HepG2 (cell line): ENCODE measurements at places on chromosomes 7 and 10. TPM values are rescaled to one million over a fixed set of nuclear protein-coding genes. Genes with fewer than 3 reads are reported as not detected.

DNA sequence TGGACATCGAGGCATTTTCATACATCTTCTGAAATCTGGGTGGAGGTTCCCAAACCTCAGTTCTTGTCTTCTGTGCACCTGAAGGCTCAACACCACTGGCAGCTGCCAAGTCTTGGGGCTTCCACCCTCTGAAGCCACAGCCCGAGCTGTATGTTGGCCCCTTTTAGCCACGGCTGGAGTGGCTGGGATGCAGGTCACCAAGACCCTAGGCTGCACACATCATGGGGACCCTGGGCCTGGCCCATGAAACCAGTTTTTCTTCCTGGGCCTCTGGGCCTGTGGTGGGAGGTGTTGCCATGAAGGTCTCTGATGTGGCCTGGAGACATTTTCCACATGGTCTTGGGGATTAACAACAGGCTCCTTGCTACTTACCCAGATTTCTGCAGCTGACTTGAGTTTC, 62.1 kb downstream of the INPP5A start:
- H3K27ac ChIP-seq, result no peak overlapping the region
- H3K27me3 ChIP-seq, result no peaks in the 10 kb centered on the region
- H3K4me1 ChIP-seq, result peaks cover 17% of the 10 kb centered on the region
- no peak for DNase-seq

GOLGA7B gene
- not detected in 2 replicates for polyA plus RNA-seq

DNA sequence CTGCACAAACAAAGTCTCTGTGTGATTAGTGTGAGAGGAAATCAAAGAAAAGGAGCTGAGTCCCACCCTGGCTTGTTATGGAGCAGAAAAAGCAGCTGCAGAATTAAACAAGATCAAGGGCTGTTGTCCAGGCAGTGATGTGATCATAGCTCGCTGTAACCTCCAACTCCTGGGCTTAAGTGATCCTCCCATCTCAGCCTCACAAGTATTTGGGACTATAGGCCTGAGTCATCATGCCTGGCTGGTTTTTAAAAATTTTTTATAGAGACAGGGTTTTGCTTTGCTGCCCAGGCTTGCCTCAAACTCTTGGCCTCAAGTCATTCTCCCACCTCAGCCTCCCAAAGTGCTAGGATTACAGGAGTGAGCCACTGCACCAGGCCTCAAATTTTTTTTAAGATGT, 88.9 kb downstream of the IPMK start:
- H3K4me1 ChIP-seq, result no peaks in the 10 kb centered on the region
- H3K4me3 ChIP-seq, result no peak overlapping the region
- H3K27me3 ChIP-seq, result no peaks in the 10 kb centered on the region
- no peak overlapping the region for H3K27ac ChIP-seq
- H3K36me3 ChIP-seq, result no peaks in the 10 kb centered on the region

DNA sequence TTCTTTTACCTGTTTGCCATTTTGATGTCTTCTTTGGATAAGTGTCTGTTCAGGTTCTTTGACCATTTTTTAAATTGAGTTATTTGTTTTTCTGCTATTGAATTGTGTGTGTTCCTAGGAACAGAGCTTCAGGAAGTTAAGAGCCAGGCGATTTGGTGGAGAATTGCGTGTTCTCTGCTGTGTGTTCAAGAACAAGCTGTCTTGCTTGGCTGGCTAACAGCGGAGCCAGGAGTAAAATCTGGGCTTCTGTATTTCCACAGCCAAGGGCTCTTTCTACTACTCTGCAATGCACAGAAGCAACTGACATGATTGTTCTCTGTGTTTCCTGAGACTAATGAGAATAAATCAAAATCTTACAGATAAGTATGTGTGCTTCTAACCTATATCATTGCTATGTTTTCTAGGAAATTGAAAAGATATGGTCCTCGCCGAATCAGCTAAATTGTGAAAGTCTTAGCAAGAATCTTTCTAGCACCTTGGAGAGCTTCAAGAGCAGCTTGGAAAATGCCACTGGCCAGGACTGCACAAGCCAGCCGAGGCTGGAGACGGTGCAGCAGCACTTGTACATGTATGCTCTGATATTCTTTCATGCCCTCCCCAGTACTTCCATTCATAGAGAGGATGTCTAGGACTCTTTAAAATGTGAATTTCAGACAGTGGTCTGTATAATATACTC, 124.2 kb downstream of the ABCA13 start:
- H3K27me3 ChIP-seq, result 0 out of 3 replicates have a peak, but pooled peaks cover 3% of the 10 kb centered on the region

ASIC3 gene
- 0.50 and 0.51 TPM in 2 replicates for polyA plus RNA-seq

- no peak overlapping the region for H3K27ac ChIP-seq
- H3K27me3 ChIP-seq, result no peaks in the 10 kb centered on the region
- no peaks in the 10 kb centered on the region for H3K36me3 ChIP-seq
- H3K4me3 ChIP-seq, result no peak overlapping the region
- no peaks in the 10 kb centered on the region for H3K4me1 ChIP-seq
- DNase-seq, result no peak
Observed at GRCh38 chr7:70935854-70936253, 196.1 kb upstream of the GALNT17 start.

DNA sequence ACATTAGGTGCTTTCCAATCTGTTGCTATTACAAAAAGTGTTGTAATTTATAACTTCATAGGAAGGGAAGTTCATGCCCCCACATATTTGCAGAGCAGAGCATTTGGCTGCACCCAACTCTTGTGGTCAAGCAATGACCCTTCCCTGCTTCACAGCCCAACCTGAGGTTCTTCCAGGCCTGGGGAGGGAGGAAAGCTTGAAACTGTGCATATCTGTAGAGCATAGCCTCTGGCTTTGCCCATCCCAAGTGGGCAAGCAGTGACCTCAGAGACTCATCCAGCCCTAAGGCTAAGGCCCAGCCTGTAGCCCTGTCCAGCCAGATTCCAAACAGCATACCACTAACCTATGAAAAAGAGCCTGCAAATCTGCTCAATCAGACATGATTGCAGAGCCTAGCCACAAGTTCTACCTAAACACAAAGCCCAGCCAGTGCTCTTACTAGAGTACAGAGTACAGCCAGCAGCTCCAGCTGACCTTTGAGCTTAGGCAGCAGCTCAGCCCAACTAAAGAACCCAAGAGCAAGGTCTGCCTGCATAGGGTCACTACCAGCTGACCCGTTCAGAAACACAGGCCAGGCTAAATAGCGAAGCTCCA, 14.4 kb upstream of the GSTK1 start:
- peak overlapping the region; percentile 44 for H3K27ac ChIP-seq
- peaks cover 22% of the 10 kb centered on the region for H3K4me1 ChIP-seq
- no peak overlapping the region for H3K4me3 ChIP-seq
- no peaks in the 10 kb centered on the region for H3K27me3 ChIP-seq
- peak; percentile 78 for DNase-seq

GRCh38 chr7:149495785-149496641, 1.6 kb downstream of the ZNF746 start:
- peaks cover 18% of the 10 kb centered on the region for H3K4me1 ChIP-seq
- peak; percentile 54 for DNase-seq

DNA sequence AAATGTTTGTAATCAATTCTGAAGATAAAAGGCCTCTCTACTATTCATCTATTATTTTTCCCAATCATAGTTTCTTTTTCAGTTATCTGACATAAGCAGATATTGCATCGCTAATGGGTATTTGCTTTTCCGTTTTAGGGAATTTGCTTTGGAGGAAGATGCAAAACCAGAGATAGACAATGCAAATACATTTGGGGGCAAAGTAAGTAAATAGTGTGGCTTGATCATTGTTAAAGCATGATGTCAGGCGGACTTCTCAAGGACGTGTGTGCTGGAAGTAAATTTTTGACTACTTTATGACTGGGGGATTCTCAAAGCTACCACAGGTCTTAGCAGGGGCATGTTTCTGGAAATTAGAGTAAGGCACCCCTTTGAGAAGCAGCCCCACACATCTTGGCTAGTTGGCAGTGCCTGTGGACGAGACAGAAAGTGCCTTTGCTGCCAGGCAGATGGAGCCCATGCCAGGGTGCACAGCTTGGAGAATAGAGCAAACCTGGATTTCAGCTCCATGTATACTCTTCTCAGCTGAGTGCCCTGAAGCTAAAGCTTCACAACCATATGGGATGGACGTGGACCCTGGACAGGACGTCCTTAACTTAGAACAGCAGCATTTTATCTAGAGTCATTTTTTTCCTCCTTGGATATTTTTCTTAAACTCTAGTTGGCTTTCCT, 68.6 kb downstream of the SRI start:
- H3K36me3 ChIP-seq, result no peaks in the 10 kb centered on the region
- peak; percentile 84 for DNase-seq
- peaks cover 21% of the 10 kb centered on the region for H3K4me1 ChIP-seq
- H3K27ac ChIP-seq, result peak overlapping the region; percentile 42
- H3K4me3 ChIP-seq, result no peak overlapping the region

DNA sequence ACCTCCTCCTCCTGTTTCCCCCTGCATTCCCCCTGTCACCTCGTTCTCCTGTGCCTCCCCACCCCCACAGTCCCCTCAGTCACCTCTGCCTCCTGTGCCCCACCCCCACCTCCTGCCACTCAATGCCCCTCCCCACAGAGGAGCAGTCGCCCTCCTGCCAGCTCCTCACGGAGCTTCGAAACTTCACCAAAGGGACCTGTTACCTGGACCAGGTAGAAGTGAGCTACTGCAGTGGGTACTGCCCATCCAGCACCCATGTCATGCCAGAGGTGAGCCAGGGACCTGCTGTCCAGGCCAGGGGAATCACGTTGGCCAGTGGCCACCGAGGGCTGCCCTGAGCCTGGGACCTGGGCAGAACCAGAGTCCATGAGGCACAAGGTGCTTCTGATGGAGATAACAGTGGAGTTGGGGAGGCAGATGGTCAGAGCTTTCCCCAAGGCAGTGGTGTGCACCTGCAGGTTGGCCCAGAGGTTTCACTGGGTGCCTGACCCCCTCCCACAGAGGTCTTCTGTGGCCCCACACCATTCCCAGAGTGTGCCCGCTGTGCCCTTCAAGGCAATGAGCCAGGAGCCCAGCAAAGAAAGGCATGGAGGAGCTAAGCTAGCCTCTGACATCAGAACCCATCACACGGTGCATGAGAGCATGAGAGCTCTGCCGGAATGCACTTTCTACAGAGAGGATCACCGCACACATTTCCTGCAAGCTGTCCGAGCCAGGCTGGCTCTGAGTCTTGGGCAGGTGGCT, 7.0 kb upstream of the ZNF862 start:
- H3K4me3 ChIP-seq, result no peak overlapping the region
- H3K27ac ChIP-seq, result no peak overlapping the region
- H3K36me3 ChIP-seq, result no peaks in the 10 kb centered on the region
- H3K27me3 ChIP-seq, result no peaks in the 10 kb centered on the region
- no peaks in the 10 kb centered on the region for H3K4me1 ChIP-seq
- no peak for DNase-seq

DNA sequence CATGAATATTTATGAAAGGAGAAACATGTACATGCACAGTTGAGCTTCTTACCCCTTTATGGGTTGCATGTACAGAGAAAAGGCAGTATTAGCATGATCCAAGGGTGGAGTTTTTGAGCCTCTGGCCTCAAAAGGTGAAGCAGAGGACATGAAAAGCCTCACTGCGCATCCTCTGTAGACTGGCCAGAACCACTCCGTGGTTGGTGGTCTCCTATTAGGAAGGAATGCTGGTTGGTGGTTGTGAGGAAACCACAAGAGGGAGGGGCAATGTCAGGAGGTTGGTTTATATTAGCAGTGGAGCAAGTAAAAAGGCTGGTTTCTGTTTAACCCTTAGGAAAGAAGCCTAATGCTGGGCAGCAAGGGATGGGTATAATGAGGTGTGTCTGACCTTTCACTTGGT, 37.5 kb downstream of the AHCYL2 start:
- H3K27me3 ChIP-seq, result no peaks in the 10 kb centered on the region
- no peak overlapping the region for H3K4me3 ChIP-seq
- H3K4me1 ChIP-seq, result no peaks in the 10 kb centered on the region
- DNase-seq, result no peak
- no peaks in the 10 kb centered on the region for H3K36me3 ChIP-seq

DNA sequence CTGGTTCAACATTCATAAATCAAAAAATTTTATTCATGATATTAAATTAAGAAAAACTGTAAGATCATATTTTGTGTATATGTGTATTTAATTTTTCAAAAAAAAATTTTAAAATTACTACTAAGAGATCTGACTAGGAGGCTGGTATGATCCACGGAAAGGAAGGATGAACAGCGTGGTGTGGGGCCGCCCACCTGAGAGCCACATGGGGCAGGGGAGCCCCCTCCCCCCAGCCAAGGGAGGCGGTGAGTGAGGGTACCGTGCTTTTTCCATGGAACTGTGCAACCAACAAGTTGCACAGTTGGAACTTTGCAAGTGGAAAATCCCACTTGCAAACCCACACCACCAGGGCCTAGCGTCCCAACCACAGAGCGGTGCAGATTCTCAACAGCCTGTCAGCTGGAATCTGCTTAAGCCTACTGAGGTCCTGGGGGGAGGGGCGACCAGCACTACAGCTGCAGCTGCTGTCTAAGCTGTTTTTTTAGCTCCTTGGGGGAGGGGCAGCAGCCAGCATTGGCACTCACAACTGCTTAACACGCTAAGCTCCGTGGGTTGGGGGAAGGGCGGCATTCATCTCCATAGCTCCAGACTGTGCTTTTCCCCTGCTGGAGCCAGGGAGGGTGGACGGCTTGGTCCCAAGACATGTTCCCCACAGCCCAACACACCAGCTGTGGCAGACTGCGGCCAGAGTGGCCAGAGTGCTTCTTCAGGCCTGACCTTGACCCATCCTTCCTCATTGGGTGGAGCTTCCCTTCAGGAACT, 94.2 kb upstream of the IGFBP3 start:
- no peak overlapping the region for H3K27ac ChIP-seq
- H3K36me3 ChIP-seq, result no peaks in the 10 kb centered on the region
- 0 out of 3 replicates have a peak, but pooled peaks cover 3% of the 10 kb centered on the region for H3K27me3 ChIP-seq
- H3K4me3 ChIP-seq, result no peak overlapping the region

- no peak for DNase-seq
- H3K27ac ChIP-seq, result no peak overlapping the region
- no peaks in the 10 kb centered on the region for H3K36me3 ChIP-seq
- peaks cover 36% of the 10 kb centered on the region; the same call in 2 of the 3 replicates for H3K27me3 ChIP-seq
- H3K4me3 ChIP-seq, result no peak overlapping the region
Observed at GRCh38 chr10:78390051-78390450, 356.4 kb downstream of the RPS24 start.

GRCh38 chr10:63382066-63382465, 83.7 kb downstream of the JMJD1C start:
- H3K36me3 ChIP-seq, result peaks cover 5% of the 10 kb centered on the region; the same call in 1 of the 3 replicates
- H3K27me3 ChIP-seq, result no peaks in the 10 kb centered on the region
- no peaks in the 10 kb centered on the region for H3K4me1 ChIP-seq

GRCh38 chr7:74441801-74442200, 11.9 kb upstream of the GTF2IRD1 start:
- H3K4me1 ChIP-seq, result peaks cover 39% of the 10 kb centered on the region
- DNase-seq, result no peak

- no peak for DNase-seq
- H3K27me3 ChIP-seq, result no peaks in the 10 kb centered on the region
- H3K4me1 ChIP-seq, result peaks cover 74% of the 10 kb centered on the region
- H3K36me3 ChIP-seq, result 0 out of 2 replicates have a peak, but pooled peaks cover 2% of the 10 kb centered on the region
Observed at GRCh38 chr7:92693519-92693918, 103.3 kb upstream of the FAM133B start.
